Activated gamma-delta T cell treated with Interleukin-2 at 50 U/mL for 16 hours (primary cell): ENCODE measurements at places on chromosomes 11 and 22.

GRCh38 chr22:22706253-22706915 lies 62.0 kb downstream of the GGTLC2 start:
- DNase-seq = no peak

DNA sequence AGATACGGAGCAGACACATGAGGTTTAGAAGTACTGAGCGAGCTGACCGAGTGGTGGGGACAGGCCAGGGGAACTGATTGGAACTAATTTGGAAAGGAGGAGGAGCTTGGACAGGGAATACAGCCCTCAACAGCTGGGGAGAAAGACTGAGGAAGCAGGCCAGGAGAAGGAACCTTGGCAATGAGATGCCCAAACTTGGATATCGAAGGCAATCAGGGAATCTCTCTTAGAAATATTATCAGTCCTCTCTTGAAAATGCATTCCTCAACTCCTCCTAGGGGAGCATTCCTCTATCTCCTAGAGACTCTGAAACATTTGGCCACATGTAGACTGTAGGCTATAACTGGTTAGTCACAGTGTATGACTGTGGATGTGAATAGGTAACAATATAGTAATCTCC lies 284.6 kb downstream of the GUCY1A2 start:
- no peak for DNase-seq

DNA sequence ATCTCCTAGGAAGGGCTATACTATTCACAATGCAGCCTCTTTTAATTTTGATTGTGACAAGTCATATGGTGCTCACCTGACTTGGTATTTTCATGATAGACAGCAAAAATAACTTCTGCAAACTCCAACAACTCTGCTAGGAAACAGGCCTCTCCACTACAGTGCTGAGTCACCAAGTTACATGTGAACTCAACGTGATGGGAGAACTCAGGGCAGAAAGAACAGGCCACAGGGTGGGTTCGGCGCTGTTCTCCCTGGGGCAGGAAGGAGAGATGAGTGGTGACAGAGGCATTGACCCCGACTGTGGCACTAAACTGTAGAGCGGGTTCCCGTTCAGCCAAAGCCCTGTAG lies 76.6 kb upstream of the UCP3 start:
- DNase-seq = no peak

DNA sequence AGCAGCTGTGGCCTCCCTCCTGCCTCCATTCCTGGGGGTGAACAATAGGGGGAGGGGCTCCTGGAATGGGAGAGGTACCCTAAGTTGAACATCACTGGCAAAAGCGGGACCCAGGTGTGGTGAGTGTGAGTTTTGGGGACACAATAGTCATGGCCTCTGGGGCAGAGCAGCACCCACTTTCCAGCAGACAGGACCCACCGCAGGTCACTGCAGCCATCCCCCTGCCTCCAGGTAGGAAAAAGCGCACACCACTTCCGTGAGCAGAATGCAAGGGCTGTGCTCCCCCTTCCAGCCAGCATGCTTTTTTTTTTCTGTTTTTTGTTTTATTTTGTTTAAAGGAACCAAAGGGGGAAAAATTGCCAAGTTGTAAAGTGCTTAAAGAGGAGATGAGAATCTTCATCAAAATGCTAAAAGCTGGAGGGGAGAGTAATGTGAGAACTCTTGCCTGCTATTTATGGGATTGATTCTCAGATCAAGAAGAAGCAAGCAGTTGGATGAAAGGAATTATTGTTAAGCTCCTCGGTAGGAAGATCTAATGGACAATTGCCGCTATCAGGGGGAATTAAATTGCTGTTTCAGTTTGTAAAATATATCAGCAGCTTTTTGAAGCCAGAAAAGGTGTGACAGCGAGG lies 152.9 kb downstream of the FEZ1 start:
- no peak for DNase-seq

DNA sequence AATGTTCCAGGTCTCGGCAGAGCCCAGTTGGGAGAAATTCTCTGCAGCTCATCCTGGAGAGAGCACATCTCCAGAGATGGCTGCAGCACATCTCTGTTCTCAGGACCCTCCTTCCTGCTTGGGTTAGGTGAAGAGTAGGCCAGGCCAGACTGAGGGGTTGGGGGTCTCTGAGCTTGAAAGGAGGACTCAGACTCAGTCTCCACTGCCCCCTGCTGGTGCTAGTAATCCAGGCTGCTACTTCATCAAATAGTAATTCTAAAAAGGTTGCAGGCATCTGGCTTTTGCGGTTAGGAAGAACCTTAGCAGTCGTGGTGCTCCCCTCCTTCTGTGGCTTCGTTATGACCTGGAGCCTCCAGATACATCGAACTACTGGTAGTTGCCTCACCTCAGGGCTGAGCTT lies 9.7 kb downstream of the TUB start:
- no peak for DNase-seq
